ENCODE measurements at places on chromosomes 1 and 21.

DNA sequence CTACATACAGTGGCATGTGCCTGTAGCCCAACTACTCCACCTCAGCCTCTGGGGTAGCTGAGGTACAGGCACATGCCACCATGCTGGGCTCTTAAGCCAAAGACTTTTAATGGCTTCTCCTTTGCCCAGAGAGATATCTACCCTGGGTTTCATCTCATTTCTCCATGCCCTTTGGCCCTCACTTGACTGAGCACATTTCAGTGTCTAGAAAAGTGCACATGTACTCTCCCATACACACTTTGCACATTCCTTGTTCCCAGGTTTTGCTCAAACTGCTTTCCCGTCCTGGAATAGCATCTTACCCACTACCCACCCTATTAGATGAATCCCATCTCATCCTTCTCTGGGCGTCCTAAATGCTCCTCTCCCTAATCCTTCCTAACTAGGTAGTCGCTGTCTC lies 10.2 kb upstream of the RXRG start:
- H3K4me3 ChIP-seq = no peak overlapping the region
- no peak overlapping the region for H3K27ac ChIP-seq
- H3K4me1 ChIP-seq = no peaks in the 10 kb centered on the region
- no peaks in the 10 kb centered on the region for H3K36me3 ChIP-seq
- no peak for DNase-seq

- H3K27ac ChIP-seq = no peak within 1 kb of the TSS
- no peak for DNase-seq
- no peaks in the 10 kb centered on the region for H3K36me3 ChIP-seq
- H3K4me1 ChIP-seq = peaks cover 5% of the 10 kb centered on the region
- H3K4me3 ChIP-seq = peak within 1 kb of the TSS; percentile 68
Measured at GRCh38 chr1:156858959-156859522, at the start of gene INSRR. INSRR (minus strand) TSS chr1:156859117; CDS start chr1:156858621, 496 bp downstream.

GRCh38 chr1:247110627-247111258 lies 6.6 kb upstream of the ZNF669 start:
- peak; percentile 10 for DNase-seq
- no peak overlapping the region for H3K27ac ChIP-seq
- H3K36me3 ChIP-seq = no peaks in the 10 kb centered on the region
- H3K4me3 ChIP-seq = peak overlapping the region; percentile 33

- H3K27ac ChIP-seq = peak overlapping the region; percentile 87
- peaks cover 30% of the 10 kb centered on the region for H3K4me1 ChIP-seq
- no peaks in the 10 kb centered on the region for H3K27me3 ChIP-seq
- peaks cover 16% of the 10 kb centered on the region for H3K36me3 ChIP-seq
- peak; percentile 44 for DNase-seq
Measured at GRCh38 chr1:2587071-2587859, 688 bp downstream of the PRXL2B start.

- H3K36me3 ChIP-seq = no peaks in the 10 kb centered on the region
- H3K4me1 ChIP-seq = no peaks in the 10 kb centered on the region
- DNase-seq = no peak
- H3K27me3 ChIP-seq = no peaks in the 10 kb centered on the region
- no peak overlapping the region for H3K4me3 ChIP-seq
- no peak overlapping the region for H3K27ac ChIP-seq
Measured at GRCh38 chr1:77040826-77041225, 173.5 kb downstream of the ST6GALNAC5 start.

DNA sequence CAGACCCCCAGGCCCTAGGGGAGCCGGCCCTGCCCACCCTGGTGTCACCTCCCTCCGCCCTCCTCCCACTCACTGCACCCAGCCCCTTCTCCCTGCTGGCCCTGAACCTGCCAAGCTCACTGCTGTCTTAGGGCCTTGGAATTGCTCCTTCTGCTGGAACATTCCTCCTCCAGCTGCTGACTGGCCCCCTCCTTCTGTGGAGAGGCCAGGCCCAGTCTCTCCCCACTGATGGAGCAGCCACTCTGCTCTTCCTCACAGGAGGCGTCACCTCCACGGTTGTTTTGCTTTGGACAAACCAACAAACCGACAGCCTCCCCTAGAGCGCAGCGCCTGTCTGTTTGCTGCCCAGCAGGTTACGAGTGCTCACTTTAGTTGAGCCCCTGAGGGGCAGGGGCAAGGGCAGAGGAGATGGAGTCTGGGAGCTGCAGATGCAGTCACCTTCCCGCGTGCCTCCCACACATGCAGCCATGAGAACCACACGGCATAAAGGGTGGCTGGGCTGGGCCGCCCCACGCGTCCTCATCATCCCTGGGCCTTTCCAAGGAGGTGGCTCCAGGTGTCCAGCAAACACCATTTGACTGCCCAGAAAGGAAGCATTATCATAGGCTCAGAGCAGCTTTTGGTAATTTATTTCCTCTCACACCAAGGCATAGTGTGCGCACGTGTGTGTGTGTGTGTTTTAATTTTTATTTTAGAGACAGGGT lies 9.4 kb downstream of the OXCT2 start:
- H3K27ac ChIP-seq = no peak overlapping the region
- peaks cover 6% of the 10 kb centered on the region for H3K36me3 ChIP-seq
- DNase-seq = no peak
- H3K27me3 ChIP-seq = no peaks in the 10 kb centered on the region

DNA sequence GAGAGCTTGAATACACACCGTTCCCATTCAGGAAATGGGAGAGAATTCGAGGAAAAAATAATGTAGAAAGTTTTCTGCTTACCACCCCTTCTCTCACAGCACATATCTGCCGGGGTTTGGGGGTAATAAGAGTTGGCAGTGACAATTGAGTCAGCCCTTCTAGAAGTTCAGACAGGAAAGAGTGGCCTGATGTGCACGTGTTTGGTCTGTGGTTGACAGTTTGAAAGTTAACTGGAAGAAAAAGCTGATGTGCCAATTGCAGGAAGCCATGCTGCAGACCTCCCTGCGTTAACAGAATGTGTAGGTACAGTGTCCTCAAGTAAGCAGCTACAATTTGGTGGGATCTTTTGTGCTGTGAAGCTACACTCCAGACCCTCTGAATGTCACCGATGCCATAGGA lies 50.9 kb downstream of the DHX9 start:
- H3K4me3 ChIP-seq = no peak overlapping the region
- peak; percentile 17 for DNase-seq
- H3K36me3 ChIP-seq = peaks cover 6% of the 10 kb centered on the region
- no peaks in the 10 kb centered on the region for H3K27me3 ChIP-seq

DNA sequence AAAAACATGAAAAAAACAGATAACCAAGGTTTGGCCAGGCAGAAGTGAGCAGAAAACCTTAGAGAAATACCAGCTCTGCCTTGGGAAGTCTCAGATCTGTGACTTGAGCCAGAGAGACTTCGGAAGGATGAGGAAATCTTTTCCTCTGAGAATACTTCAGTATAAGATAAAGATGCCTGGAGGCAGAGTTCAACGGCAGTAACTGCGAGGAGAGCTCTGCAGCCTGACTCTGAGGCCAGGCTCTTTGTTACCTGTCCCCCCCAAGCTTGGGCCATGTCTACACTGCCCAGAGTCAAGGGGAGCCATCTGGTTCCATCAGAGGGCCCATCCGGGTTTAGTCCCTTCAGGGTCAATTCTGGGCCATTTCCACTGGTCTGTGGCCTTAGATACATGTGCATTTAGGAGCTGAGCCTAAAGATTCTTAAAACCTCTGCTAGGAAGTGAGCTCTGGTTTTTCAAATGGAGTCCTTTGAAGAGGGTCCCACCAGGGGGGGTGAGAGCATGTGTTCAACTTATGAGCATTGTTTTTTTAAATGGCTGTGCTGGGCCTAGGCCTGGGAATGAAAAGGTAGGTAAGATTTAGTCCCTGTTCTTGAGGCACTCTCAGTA lies 8.7 kb downstream of the KIRREL1 start:
- H3K36me3 ChIP-seq = no peaks in the 10 kb centered on the region
- H3K27me3 ChIP-seq = no peaks in the 10 kb centered on the region
- no peaks in the 10 kb centered on the region for H3K4me1 ChIP-seq
- no peak for DNase-seq
- H3K27ac ChIP-seq = no peak overlapping the region
- H3K4me3 ChIP-seq = no peak overlapping the region

DNA sequence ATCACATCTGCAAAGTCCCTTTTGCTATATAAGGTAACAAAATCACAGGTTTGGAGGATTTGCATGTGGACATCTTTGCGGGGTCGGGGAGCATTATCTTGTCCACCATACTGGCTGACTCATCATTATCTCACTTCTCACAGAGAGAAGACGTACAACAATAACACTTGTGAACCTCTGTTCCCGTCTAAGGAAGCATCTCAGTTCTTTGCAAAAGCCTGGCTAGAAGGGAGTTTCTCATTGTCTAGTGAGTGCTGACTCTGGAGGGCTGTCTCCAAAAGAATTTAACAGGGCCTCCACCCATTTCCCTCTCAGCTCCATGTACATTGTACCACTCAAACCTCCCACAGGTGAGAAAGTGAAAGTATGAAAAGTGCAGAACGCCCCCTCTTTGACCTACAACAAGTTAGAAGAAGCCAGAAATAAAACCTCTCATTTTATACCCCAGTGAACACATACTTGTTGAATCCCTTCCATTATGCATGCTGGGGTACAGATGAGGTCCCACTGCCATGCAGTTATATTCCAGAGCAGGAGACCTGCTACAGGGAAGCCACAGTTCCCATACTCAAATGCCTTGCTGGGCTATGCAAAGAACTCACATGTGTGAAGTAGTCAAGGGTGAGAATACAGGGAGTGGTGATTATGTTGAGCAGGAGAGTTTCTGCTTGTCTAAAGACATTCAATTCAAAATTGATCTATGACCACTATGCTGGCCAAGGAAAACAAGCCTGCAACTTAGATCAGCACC lies 121.7 kb upstream of the PRDX6 start:
- no peak overlapping the region for H3K27ac ChIP-seq
- no peaks in the 10 kb centered on the region for H3K36me3 ChIP-seq
- peaks cover 5% of the 10 kb centered on the region for H3K4me1 ChIP-seq
- no peak for DNase-seq
- no peak overlapping the region for H3K4me3 ChIP-seq

DNA sequence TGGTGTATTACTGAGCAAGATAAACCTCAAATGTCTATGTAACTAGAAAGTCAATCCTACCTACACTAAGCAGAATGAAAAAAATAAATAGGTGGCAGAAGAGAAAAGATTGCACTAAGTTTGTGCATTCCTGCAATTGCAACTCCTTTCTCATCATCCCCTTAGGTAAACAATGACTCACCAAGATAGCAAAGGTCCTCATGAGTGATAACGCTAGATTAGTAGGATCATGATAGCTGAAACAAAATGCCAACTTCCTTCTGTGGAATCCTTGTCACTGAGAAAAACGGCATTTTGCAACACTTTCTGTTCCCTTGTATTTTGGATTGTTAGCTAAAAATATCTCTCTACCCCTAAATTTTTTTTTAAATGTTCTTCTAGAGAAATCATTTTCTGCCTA lies 20.0 kb upstream of the FCER1A start:
- H3K27me3 ChIP-seq = no peaks in the 10 kb centered on the region
- DNase-seq = no peak
- H3K4me1 ChIP-seq = no peaks in the 10 kb centered on the region
- H3K27ac ChIP-seq = no peak overlapping the region
